ENCODE measurements at places on chromosomes 2 and 18. TPM values are rescaled to one million over a fixed set of nuclear protein-coding genes. Genes with fewer than 3 reads are reported as not detected.

- DNase-seq, result no peak
These were observed 188.2 kb upstream of the SYT4 start for GRCh38 chr18:43465483-43465882.

GALNT14 gene
- not detected for total RNA-seq

GRCh38 chr2:151522556-151522955, 112.9 kb downstream of the RIF1 start:
- no peak for DNase-seq

DNA sequence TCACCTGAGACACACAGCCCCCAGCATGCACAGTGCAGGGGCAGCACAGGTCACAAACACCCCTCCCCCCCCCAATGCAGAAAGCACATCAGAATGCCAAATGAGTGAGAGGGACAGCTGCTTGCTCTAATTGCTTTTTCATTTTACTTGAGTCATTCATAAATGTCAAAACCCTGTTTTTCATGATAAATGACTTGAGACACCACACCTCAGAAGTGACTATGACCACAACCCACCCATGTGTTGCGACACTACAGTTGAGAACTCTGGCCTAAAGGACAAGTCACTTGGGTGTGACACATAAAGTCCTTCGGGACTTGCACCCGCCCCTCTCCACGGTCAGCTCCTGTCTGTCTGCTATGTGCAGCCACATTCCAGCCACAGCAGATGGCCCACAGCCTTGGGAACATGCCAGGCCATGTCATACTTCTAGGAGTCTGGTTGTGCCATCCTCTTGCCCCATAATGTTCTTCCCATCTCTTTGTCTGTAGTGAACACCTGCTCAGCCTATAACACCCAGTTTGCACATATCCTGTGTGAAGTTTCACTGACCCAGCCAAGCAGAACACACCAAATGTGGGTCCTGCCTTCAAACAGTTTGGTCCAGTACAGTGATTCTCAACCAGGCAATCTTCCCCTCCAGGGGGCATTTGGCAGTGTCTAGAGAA, 30.2 kb upstream of the RIOK3 start:
- DNase-seq, result no peak

COL4A4 gene
- 0.15 TPM for total RNA-seq

- no peak for DNase-seq
These were observed 53.0 kb upstream of the TANK start for GRCh38 chr2:161107265-161107664.

- no peak for DNase-seq
These were observed 12.3 kb downstream of the ODC1 start for GRCh38 chr2:10435820-10436204.
